ENCODE measurements at places on chromosomes 3 and 15.

GRCh38 chr3:64677961-64678716, 9.7 kb downstream of the ADAMTS9 start:
- no peak for DNase-seq

DNA sequence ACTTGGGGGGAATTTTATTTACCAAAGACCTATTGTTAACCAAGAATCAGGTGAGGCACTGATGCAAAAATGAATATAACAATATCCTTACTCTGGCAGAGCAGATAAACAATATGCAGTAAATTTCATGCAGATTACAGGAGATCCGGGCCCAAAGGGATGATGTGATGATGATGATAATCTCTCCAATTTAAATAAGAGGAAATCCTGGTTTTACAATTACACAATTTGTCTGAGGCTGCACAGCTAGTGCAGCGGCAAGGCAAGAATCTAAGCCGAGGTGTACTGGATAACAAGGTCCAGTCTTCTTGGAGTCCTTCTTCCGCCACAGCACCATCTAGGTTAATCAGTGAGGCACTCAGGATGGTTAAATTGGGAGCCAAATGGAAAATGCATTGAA, 2.4 kb upstream of the MESD start:
- no peak for DNase-seq

GRCh38 chr3:62201438-62202035, 171.8 kb downstream of the FEZF2 start:
- no peak for DNase-seq

DNA sequence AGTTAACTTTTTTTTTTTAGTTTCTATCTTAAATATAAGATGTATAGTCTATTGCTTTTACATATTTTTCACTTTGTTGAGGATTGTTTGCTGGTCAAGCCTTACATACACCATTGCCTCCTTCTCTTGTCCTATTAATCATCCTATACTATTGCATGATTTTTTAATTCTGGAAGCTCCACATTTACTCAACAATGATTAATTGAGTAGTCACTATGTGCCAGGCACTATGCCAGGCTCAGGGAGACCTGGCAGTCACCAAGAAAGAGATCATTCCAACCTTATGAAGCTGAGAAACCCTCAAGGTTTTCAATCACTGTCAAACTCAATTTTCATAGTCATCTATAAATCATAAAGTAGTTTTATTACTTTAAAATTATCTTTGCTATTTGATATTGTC, 626.2 kb downstream of the IGSF11 start:
- no peak for DNase-seq

DNA sequence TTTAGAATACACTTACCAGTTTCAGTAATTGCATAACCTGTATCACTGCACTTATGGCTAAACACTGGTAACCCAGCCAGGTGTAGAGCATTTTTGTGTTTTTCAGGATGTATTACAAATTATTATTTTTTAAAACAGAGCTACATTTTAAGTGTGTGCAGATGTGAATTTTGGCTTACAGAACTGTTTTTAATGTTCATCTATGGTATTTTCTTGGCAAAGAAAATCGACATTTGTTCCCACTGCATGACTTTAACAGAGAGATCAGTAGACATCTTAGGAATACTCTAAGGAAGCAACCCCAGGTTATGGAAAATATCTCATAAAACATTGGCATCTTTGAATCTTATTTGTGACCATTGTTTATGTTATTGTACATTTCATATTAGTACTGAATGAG, 73.3 kb downstream of the ATP13A4 start:
- no peak for DNase-seq

All from activated T-helper 1 cell treated with Interleukin-2 at 50 U/mL for 16 hours (primary cell).